Activated naive CD4-positive, alpha-beta T cell (primary cell): ENCODE measurements at places on chromosomes 5 and 9.

- no peak for DNase-seq
Measured at GRCh38 chr5:127320032-127320965, 29.7 kb downstream of the MEGF10 start.

- no peak for DNase-seq
Measured at GRCh38 chr5:144487207-144487606, 316.5 kb downstream of the KCTD16 start.

DNA sequence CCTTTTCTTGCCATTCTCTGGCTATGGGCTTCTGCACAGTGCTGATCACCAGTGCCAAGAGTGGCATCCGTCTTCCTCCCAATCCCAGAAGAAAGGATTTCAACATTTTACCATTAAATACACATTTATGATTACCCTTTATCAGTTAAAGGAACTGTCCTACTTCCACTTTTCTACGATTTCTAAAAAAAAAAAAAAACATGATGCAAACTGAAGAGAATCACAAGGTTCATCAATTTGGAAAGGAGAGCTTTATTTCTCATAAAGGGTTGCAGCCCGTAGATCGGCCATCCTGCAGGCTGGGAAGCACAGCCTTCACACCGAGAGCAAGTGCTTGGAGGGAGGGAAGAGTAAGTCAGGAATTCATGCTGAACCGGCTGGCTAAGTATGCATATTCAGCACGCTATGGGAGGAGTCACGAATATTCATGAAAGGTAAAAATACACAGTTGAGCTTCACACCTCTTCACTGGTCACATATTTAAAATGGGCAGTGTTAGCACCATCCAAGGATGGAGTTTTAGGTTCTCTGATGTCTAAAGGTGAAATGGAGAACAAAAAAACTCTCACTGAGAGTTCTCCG is 52.5 kb upstream of the SEMA4D start:
- no peak for DNase-seq

DNA sequence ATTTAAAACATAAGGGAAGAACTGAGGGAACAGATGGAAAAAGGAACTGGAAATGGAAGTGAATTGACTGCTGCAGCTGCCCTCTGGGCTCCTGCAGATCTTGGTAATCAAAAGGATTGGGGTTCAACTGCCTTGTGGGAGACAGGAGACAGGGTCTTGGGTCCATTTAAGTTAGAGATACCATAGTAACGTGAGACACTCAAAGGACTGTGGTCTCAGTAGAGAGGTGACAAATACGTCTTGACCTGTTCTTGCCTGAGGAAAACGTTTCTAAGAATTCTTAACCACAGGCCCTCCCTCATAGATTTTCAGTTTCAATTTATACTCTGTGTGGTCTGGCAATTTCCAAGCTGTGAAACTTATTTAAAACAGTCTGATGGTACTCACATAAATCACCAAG is 100.8 kb upstream of the DHFR start:
- no peak for DNase-seq

DNA sequence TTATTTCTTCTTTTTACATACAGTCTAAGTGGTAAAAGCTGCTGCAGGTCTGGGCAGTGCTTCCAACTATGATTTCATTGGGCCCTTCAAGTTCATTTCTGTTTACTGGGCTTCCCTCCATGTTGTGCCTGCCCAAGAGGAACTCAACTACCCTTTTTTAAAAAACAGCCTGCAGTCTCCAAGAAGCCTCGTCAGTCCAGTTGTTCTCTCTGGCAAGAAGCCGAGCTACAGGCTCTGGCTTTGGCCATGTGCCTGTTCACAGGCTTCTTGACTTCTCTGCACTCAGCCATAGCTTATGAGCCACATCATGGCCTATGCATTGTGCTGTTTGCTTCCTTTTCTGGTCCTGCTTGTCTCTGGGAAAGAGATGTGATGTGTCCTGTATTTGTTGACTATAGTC is 119.7 kb upstream of the PJA2 start:
- no peak for DNase-seq

GRCh38 chr5:172714491-172715420 is 56.2 kb downstream of the DUSP1 start:
- peak; percentile 27 for DNase-seq

DNA sequence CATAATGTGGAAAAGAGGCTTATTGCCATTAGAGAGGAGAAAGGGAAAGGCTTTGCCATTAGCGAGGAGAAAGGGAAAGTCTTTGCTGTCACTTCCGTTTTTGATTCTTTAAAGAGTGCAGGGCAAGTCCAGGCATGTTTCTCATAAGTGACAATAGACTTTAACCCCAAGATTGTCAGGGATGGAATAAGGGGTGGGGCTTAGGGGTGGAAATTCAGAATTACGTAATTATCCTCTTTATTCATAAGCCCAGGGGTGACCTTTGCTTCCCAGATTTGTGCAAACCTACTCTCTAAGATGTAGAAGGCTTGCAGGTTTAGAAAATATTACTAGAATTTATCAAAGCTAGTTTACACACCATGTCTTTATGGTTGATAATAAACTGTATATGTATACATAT is 2.3 kb upstream of the PLK2 start:
- no peak for DNase-seq
